ENCODE measurements at places on chromosomes 4 and X.

DNA sequence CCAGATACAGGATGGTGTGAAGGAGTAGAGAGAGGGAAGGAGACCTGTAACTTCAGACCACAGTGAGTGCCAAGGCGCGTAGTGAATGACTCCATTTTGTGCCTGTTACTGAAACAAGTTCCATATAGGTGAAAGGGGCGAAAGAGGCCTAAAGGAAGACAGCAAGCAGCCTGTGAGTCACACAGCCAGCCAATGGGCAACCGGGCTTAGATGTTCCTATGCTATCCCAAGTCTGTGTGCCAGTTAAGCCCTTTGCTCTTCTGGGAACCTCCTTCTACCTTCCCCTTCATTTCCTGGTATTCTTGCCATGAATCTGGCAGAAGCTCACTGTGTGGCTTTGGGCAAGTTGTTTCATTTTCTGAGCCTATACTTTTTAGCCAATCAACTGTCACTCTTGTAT lies 161.8 kb upstream of the LDB2 start:
- no peak for DNase-seq

DNA sequence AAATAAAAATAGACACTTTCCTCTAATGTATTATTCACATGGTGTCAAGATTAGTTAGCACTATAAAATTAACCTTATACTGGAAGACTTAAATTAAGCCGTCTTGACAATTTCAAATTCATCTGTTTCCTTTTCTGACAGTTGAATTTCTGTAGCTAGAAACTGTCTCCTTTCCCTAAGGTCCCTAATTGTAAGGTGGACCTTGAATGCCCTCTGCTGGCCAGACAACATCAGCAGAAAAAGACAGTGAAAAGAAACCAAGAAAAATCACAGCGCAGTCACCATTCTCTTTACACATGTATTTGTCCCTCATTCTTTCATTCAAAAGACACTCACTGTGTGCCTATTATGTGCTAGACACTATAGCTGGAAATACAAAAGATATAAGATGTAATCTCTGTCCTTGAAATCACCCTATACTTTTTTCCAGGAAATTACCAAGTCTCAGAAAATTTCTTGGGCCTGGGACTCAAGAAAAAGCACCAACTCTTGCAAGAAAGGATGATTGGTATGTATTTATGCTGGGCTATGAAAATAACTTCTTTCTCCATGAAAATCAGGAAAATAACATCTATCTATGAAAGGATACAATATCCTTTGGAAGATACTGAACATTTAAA lies 32.7 kb upstream of the AMBN start:
- DNase-seq: peak; percentile 54

GRCh38 chr4:5746250-5746649 lies 35.2 kb downstream of the EVC start:
- DNase-seq: no peak

DNA sequence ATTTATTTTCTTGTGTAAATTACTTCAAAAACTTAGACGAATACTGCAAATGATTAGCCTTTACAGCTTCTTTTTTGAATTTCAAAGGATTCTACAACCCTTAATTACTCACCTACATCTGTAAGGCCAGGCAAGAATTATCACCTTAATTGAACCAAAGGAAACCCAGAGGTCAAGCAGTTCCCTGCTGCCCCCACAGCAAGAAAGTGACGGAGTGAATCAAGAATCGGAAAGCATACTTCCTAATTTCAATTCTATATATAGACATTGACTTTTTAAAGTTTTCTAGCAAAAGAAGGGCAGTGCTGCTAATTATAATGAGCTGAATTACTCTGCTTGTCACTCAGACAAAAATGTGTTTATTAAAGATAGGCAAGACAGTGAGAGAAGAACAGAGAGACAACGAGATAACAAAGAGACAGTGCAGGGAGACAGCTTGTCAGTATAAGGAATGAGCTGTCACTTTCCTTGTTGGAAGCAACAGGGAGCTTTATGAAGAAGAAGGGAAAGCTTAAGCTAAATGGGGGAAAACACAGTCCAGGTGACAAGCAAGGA lies 47.5 kb upstream of the SPANXN4 start:
- DNase-seq: no peak

GRCh38 chr4:173528378-173529321 lies 1.4 kb downstream of the HAND2 start:
- DNase-seq: no peak

DNA sequence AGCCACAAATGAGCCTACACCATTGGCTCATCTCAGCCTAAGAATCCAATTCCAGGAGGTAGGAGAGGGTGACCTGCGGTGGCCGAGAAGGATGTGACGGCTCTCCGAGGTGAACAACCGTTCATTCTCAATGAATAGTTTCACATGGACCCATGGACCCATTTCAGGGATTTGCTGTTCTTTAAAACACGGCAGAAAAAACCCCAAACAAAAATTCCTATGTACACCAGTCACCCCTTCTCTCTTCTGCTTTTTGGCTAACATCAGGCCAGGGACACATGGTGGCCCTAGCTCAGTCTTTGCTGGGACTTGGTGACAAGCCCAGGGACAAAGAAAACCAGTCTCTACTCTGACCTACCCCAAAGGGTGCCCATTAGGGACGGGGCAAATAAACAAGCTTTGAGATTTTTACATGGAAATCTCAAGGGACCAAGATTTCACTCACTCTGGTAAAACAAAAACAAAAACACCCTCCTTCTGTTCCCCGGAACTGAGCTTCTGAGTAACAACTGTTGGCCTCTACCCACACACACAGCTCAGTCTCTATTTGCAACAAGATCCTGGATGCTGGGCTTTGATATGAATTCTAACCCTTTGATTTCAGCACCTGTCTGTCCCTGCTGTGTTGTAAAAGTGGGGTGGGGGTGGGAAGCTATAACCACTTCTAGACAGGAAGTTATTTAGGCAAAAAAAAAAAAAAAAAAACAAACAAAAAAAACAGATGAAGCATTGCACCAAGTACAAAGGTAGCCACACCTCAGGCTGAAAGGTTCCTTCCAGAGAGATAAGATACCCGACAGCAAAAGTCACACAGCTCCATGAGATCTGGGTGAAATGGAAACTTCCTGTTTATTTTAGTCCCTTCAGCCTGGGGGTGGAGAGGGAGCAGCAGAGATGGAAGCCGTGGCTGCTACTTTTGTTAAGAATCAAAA lies 49.0 kb downstream of the DDX3X start:
- DNase-seq: no peak

- no peak for DNase-seq
These were observed 38.9 kb downstream of the TRIML1 start for GRCh38 chr4:188177997-188178675.

- DNase-seq: no peak
These were observed 167.2 kb downstream of the LHFPL1 start for GRCh38 chrX:112512509-112512908.

GRCh38 chr4:47855350-47855749 lies 17.5 kb upstream of the CORIN start:
- no peak for DNase-seq

DNA sequence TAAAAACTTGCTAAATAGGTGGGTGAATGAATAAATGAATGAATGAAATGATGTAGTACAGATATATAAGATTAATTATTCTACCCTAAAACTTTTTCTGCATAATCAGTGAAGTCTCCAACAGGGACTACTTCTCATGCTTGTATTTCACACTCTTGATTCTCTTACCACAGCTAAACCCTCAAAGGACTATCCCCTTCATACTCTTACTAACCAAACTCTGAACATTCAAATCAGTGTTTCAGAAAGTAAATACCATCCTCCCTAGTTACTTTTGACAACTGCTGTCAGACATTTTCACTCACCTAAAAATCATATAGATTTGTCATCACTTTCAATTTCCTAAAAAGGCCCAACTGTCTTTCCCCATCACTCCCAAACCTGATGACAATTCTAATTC lies 234.3 kb upstream of the HHIP start:
- DNase-seq: no peak

DNA sequence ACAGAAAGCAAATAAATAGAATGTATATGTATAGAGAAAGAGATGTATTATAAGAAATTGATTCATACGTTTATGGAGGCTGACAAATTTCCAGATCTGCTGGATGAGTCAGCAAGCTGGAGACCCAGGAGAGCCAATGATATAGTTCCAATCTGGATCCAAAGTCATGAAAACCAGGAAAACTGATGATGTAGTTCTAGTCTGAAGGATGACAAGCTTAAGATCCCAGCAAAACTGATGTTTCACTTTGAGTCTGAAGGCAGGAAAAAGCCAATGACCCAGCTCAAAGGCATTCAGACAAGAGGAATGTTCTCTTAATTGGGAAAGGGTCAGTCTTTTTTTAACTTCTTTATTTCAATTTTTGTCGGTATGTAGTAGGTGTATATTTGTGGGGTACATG lies 102.6 kb downstream of the LHFPL1 start:
- no peak for DNase-seq

DNA sequence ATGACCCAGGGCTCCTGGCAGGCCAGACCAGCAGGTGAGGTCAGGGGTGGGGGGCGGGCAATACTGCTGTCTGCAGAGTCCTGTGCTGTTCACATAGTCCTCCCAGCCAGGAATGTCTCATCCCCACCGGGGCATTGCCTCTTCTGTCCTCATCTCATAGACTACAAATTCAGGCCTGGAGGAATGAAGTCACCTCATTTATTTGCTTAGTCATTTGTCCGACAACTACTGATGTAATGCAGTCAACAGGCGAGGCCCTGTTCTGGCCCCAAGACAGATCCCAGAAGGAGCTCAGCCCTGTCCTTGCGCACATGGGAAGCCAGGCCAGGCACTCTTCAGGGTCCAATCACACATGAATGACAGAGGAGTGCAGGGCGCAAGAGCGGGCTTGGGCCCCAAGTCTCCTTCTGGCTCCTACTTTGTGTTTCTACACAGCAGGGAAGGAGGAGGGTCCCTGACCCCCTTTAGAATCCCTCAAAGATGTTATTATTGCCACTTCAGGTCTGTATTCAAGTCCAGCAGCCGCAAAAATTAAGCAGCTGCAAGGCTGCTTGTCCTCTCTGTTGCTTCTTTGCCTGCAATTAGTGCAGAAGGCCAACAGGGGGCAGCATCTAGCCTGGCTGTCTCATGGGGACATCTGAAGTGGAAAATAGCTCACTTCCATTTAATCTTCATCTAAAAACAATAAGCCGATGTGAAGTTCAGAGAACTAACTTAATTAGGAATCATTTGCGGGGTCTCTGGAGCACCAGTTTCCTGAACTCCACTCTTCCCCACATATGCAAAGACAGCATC lies 15.2 kb upstream of the HMX1 start:
- no peak for DNase-seq

DNA sequence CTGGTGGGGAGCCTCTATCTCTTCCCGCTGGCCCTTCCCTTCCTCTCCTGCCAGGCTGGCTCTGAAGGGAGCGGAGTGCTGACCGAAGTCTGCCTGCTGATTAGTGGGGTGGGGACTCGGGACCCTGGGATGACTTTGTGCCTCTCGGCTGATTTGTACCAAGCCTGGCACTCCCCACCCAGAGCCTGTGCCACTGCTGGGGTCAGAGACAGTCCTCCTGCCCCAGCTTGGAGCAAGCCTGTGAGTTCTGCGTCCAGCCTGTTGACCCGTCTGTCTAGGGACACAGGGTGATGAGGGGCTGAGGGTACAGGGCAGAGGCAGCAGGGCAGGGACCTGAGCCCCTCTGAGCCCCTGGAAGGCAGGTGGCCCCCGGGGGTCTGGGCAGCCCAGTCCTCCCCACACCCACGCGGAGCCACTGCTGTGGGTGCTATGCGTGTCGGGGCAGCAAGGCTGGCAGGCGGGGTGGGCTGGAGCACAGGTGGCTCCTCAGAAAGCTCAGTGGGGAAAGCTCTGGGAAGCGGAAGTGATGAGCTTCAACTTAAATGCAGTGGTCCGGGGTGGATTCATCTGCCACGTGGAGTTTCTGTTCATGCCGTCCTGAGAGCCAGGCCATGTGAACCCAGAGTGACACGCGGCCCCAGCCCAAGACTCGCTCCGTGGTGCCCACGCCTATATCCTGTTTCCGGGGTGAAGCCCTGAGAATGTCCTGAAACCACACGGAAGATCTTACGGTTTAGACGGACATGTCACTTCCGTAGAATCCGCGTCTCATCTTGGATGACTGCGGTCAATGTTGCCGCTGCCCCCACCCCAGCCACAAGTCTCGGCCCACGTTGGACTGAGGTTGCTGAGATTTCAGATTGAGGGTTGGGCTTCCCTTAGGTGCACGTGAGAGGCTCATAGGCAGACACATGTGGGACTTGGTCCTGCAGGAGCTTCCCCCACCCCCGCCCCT lies 21.1 kb upstream of the UVSSA start:
- no peak for DNase-seq

DNA sequence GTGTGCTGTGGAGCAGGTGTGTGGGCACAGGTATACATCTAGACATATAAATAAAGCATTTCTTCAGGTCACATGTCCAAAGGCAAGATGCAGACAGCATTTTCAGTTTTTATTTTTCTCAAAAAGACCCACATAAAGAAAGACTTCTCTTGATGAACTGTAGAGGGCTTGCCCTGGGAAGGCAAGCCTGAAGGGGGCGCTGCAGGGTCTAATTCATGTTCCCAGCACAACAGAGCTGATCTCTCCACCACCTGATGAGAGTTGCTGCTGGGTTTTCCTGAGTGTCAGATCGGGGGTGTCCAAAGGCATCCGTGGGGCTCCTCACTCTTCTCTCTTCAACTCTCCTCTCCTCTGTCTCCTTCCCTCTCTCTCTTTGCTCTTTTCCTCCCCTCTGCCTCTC lies 26.6 kb downstream of the ADRA2C start:
- DNase-seq: peak; percentile 77

DNA sequence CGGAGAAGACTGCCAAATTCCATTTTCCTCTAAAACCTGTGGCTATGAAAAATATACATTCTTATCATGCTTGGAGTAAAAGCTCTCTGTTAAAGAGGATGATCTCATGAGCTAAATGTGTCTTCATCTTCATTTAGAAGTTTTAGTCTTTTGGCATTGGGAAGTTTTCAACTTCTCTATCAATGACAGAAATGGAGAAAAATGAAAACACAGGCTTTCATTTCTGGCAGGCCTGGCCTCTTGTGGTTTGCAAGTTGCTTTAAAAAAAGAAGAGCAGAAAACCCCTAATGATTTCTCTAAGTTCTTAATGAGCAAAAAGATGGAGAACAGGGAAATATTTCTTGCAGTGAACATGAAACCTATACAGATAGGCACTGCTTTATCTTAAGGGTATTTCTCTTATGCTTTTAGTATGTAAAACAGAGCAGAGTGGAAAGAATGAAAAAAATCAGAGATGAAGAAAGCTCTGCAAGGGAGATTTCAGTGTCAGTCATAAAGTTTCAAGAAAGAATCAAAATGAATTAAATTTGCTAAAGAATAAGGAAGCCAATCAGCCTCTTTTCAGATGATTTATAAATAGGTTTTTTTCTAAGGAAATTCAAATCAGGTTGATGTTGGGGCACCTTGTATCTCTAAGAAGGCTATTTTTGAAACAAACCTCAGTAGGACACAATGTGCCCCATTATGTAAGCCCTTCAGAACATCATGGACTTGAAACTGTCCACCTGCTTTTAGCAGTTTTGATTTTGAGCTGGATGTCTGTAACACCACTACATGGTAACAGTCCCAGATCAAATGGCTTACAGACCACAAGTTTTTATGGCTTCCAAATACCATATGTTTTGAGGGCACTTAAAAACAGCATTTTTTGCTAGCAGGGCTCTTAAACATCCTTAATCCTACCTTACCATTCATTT lies 225.0 kb downstream of the GRIA3 start:
- no peak for DNase-seq

- DNase-seq: no peak
These were observed 63.4 kb downstream of the GPR50 start for GRCh38 chrX:151239751-151240150.
